ENCODE measurements at places on chromosomes 1 and 21.

GRCh38 chr1:94807742-94808491 lies 12.2 kb upstream of the SLC44A3 start:
- no peak for DNase-seq

DNA sequence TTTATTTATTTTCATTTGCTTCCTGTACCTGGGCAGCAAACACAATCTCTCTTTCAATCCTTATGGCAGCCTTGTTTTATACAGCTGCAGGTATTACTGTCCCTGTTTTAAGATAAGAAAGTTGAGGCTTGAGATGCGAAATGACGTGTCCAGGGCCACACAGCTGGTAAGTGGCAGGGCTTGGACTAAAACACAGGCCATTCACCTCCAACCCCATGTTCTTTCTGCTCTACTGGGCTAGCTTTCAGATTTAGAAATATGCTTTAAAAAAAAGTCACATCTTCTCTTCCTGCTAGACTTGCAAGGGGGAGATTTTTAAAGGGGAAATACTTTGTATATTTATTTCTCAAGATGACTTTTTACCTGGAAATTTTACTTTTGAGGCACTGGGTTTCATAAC lies 62.8 kb downstream of the CNST start:
- DNase-seq: no peak

DNA sequence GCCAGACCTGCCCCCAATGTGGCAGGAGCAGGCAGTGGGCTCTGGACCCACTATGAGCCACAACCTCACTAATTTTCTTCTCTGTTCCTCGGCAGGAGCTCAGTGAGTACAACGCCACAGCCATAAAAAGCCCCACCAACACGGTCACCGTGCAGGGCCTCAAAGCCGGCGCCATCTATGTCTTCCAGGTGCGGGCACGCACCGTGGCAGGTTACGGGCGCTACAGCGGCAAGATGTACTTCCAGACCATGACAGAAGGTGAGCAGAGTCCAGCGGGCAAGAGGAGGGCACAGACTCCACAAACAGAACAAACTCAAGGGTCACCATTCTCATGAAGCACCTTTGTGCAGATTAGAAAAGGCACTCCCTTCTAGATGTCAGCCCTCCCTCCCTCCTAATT lies 79.9 kb downstream of the LACTBL1 start:
- DNase-seq: no peak

GRCh38 chr1:107807405-107807804 lies 157.6 kb downstream of the VAV3 start:
- DNase-seq: no peak

- no peak for DNase-seq
These were observed 40.0 kb downstream of the PDC start for GRCh38 chr1:186420923-186421322.

GRCh38 chr1:93080179-93080823 lies 1.2 kb downstream of the MTF2 start:
- DNase-seq: no peak

- no peak for DNase-seq
These were observed 41.9 kb downstream of the MAB21L3 start for GRCh38 chr1:116152950-116153691.

DNA sequence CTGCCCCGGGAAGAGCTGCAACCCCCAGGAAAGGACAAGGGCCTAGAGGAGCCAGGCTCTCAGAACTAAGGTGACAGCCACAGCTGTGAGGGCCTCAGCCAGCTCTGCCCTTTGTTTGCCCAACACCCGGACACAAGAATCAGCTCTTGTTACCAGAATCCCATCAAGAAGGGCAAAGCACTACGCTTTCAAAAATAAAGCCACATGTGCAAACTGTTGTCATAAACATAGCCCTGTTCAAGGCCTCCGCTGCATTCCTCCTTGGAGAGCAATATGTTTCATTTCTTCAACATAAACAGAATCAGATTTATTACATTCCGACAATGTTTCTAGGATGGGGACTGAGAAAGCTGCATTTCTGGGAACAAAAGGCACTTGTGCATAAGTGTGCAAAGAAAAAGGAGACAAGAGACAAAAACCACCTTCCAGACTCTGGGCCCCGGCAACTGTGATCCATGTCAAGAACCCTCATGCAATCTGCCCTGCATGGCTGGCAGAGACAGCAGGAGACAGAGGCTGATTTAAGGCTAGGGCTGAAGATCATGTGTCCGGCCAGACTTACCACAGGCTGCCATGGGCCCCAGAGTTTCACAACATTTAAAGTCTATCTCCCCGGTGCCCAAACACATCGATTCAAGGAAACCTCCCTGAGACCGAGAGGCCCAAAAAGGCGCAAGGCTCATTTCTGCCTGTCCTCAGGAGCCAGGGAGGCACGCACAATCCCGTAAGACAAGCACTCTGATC lies 71.0 kb downstream of the SSBP3 start:
- no peak for DNase-seq

DNA sequence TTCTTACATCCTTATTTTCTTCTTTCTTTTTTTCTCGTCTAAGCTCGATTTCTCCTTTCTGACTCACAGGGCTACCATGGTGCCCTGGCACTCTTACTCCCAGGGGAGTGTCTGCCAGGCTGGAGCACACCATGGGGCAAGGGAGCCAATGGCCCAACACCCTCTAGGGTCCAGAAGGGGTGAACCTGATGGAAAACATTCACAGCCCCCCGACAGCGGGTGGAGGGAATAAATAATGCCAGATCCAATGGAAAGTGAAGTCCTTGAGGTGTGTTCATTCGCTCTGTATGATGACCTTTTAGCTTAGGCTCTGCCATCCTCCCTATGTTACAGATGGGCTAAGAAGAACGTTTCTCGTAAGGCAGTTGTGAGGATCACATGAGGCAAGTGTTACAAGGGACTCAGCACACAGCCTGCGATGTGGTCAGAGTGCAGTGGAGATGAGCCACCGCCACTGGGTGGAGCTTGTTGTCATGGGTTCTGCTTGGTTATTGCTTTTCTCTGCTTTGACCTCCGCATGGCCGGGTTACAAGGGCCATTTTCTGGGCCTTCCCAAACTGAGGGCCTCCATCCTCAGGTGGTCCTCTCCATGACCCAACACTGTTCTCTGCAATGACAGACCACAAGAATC lies 3.5 kb upstream of the FCMR start:
- DNase-seq: no peak

- no peak for DNase-seq
These were observed 3.7 kb upstream of the SDE2 start for GRCh38 chr1:226002667-226003501.

- DNase-seq: no peak
These were observed 16.9 kb upstream of the MAP10 start for GRCh38 chr1:232788235-232788872.

GRCh38 chr21:34914239-34914638 lies 134.9 kb downstream of the RUNX1 start:
- DNase-seq: no peak

DNA sequence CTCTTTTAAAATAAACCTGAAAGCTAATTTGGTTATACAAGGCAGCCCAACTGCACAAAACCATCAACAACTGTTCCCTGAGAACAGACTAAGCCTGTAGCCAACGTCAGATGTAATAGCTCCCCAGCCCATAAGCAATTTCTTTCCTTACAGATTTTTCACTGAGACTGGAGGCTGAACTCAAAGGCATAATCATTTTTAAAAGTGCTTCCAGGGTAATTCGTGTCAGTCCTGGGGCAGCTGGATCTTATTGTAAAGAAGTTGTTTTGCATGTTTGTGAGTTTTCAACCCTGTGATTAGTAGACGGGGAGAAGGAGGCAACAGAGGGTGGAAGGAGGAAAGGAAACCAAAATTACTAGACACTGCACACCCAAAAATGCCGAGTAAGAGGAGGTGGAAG lies 3.2 kb downstream of the DPT start:
- DNase-seq: no peak

DNA sequence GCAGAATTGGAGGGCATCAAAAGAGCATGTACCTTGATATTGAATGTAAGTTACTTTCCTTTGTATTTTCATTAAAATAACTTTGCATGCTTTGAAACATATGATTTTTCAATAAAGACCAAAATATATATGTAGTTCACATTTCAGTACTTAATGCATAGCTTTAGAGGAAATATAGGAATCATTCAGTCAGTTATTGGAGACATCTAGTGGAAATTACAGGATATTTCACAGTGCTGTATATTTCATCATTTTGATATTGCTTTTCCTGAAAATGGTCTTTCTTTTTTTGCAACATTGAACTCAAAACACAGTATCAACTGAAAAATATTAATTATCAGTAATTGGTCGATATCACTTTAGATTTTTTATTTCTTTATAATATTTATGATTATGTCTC lies 375.8 kb downstream of the NCAM2 start:
- DNase-seq: no peak

- no peak for DNase-seq
These were observed 506.0 kb downstream of the BRINP3 start for GRCh38 chr1:189971656-189972055.
